ENCODE measurements at places on chromosomes 5 and 9.

- no peak for DNase-seq
These were observed 256.3 kb downstream of the NFIB start for GRCh38 chr9:14057368-14058324.

- no peak for DNase-seq
These were observed 163.4 kb upstream of the PLPPR1 start for GRCh38 chr9:100865111-100865510.

DNA sequence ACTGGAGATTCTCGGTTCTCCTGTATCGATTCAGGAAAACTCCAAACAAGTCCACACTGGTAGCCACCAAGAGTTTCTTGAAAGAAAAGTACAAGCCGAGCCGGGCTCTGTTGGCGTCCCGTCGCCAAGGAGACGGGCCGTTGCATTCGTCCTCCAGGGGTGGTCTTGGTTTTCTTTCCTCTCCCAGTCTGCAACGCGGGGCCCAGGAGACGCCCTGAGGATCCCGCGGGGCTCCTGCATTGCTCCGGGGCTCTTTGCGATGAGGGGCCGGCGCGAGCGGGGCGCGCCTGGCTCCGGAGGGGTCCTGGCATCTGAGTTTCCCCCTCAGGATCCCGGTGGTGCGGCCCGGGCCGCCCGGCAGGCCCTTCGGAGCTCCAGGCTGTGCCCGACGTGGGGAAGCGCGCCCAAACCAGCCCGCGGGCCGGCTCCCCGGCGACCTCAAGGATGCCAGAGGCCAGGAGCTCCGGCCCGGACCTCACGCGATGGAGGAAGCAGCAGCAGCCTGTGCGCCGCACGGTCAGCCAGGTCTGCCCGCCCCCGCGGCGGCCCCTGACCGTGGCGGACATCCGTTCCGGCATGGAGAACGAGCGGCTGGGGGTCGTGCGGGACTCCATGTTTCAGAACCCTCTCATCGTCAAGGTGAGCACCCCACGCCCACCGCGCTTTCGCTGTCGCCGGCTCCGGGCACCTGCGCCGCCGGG is at the start of gene CFAP77:
TSS of gene CFAP77 (plus strand) at position 384 of the 701 bp plus-strand sequence. CDS start at position 445, 61 bp downstream.
- no peak for DNase-seq

DNA sequence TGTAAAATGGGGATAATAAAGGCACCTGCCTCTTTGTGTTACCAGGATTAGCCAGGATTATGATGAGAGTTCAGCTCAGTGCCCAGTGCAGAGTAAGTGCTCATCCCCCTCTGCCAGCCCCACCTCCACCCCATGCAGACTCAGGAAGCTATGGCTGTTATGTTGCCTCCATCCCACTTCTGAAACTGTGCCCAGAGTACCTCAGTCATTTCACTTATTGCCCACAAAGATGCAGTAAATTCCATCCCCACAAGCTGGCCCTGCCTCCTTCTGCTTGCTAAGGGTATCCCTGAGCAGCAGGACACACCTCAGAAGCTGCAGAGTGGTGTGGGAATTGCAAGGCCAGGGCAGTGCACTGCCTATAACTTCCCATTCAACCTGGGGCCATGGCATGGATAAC is 415.1 kb downstream of the SPOCK1 start:
- no peak for DNase-seq

DNA sequence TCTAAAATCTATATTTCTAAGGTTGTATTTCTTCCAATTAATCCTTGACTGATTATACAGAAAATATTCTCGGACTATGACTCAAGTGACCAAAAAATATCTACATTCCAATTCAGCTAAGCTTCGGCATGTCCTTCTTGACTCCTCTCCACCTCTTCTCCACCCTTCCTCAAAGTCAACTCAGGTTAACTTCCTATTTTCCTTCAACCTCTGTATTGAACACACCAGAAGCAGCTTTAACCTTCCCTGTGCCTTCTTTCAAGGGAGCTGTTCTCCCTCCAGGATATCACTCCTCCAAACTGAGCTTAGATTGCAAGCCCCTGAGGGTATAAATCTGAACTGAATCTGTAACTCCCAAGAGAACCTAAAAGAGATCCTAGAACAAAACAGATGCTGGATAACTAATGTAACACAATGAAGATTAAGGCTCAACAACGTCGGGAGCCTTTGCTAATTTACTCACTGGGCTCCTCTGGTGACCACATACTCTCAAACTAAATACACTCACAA is 1.1 kb downstream of the SLCO4C1 start:
- DNase-seq: no peak

DNA sequence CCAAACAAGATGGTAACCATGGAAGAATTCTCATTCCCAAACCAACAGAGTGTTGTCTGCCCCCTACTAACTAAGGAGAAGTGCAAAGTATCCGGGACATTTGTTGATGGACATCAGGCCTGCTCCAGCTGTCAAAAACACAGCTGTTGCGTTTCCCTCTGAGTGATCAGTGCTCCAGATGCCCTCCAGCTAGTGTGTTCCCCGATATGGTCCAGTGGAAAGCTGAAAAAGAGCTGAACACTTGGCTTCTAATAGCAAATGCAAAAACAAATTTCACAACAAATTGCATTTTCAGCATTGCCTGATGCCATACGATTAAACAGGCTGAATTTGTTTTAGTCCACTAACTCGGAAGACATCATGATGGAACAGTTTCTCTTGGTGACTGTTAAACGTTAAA is 1398.7 kb downstream of the PTPRD start:
- DNase-seq: no peak

DNA sequence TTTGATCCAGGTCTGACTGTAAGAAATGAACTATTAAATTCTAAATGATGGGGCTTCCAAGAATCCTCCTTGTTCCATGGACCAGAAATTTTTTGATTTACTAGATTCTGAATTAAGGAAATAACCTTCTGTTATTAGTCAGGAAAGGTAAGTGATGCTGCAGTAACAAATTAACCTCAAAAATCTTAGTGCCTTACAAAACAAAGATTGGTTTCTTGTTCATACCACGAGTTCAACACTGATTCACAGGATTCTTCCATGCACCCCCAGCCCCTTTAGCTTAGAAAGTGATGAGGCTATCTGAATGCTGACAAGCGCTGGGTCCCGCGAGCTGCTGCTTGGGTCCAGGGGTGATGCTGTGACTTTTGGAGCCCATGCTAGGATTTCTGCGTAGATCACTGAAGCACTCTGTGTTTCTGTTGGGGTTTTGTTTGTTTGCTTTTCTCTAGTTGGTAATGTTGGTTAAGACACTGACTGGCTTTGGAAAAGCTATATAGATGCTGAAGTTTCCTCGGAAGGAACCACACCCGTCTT is 52.3 kb downstream of the COL15A1 start:
- no peak for DNase-seq

DNA sequence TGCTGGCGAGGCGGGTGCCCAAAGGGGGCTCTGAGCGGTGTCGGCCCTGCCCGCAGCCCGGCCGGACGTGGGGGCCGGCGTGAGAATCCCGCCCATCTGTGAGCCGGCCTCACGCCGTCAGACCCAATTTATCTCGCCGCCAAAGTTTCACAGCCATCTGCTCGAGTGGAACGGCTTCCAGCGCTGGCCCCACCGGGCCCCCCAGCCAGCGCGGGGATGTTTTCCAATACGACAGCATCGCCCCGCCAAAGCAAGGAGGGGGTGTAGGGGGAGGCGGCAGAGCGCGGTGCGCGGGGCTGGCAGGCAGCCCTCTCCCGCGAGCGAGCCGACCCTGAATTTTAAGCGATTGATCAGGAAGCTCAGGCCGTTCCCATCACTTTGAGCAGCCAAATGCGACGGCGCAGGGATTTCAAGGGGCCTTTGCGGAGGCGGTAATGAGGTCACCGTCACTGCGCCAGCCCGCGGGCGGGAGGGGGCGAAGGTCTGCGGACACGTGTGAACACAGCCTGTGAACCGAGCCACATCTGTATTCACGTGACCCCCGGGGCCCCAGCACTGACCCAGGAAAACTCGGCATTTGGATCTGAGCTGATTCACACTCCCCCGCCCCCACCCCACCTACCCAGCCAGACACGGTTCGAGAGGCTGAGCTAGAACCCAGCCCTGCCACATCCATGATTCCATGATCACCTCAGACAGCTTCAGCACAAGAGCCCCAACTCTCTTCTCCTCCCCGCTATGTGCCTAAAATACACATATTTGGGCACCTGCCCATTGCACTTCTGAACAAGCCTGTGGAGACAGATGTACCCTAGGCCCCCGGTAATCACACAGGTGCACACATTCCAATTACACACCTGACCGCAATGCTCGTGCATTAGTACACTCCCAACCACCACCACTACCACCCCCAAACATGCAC is 47.8 kb upstream of the PSD2 start:
- peak; percentile 37 for DNase-seq

DNA sequence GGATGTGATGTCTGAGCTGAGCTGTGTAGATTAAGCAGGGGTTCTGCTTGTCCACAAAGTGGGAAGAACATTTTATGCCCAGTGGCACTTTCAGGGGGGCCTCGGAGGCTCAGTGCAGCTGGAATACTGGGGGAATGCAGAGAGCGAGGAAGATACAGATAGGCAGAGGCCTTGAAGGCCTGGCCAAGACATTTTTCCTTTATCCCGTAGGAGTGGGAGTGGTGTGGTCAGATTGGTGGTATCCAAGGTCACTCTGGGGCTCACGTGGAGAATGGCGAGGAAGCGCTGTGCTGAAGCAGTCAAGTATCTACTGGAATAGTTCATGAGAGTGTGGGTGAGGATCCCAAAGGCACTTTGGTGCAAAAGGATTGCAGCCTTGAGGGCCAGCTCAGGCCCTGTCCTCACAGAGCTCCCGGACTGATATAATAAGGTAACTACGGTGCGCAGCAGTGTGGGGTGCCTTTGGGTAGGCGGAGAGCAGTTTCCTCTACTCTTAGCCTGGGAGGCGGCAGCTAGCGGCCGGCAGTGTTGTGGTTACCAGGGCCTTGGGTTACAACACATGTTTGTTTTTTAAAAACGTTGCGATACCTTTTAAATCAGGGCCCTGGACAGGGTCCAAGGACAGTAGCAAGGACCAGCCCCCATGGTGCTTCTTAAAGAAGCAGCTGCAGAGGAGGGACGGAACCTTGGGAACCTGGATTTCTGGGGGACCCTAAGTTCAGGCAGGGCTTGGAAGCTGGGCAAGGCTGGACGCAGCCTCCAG is 10.8 kb upstream of the CCDC69 start:
- DNase-seq: no peak

DNA sequence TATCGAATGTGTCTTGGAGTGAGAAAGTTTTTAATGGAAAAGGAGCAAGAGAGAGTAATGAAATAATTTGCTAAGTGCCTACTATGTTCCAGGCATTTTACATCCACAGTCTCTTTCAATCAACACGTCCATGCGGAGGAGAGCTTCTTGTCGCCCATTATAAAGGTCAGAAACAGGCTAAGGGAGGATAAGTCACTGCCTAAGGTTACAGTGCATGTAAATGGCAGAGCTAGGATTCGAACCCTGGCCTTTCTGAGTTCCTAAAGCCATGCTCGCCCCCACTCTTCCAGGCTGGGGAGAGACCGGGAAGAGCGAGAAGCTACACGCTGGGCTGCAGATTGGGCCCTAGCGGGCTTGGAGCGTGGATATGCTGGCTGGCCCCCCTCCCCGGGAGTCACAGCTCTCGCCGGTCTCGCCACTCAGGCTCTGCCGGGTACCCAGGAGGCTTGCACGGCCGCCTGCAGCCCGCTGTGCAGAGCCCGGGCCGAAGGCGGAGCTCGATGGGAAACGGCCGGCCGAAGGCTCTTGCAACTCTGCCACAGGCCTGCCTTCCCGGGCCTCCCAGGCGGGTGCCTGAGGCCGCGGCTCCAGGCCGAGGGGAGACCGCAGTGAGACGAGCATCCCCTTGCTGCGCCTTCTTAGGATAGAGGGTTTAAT is 775 bp upstream of the LHX2 start:
- DNase-seq: no peak

- DNase-seq: no peak
These were observed 2.5 kb upstream of the RHOBTB3 start for GRCh38 chr5:95728494-95729114.

- no peak for DNase-seq
These were observed 150.8 kb downstream of the GRIA1 start for GRCh38 chr5:153641183-153641688.

DNA sequence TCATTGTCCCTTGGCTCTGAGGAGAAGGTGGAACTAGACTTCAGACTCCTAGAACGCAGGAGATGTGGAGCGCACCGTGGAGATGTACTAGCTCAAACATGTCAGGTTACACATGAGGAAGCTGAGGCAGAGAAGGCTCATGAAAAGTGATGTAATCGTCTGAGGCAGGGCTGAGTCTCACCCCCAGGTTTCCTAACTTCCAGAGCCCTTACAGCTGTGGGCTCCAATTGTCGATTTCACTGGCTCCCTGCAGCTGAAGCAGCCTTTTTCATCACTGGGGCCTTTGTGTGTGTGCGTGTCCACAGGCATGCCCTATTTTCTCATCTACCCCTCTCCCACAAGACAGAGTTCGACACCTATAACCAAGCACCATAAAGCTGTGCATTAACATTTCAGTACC is 370.6 kb downstream of the NTRK2 start:
- no peak for DNase-seq

DNA sequence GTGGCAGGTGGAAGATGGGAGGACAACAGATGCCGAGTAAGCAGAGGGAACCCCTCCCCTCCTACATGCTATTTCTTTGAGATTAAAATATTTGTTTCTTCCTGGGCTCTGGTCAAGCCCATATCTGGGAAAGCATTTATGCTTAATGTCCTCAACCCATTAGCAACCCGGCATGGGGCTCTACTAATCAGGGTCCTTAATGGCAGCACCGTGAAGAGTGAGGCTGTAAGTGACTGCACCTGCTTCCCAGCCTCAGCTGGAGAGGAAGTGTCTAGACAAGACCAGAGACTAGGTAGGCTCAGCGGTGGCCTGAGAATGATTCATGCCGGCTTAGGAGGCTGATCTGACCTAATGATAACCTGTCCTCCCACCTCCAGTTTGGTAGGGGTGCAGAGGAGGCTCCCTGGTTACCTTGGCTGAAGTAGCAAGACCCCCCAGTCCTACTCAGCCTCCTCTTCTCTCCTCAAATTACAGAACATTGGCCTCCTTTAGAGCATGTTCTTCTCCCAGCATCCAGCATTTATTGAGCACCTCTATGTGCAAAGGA is 61.3 kb upstream of the HSPA9 start:
- no peak for DNase-seq

DNA sequence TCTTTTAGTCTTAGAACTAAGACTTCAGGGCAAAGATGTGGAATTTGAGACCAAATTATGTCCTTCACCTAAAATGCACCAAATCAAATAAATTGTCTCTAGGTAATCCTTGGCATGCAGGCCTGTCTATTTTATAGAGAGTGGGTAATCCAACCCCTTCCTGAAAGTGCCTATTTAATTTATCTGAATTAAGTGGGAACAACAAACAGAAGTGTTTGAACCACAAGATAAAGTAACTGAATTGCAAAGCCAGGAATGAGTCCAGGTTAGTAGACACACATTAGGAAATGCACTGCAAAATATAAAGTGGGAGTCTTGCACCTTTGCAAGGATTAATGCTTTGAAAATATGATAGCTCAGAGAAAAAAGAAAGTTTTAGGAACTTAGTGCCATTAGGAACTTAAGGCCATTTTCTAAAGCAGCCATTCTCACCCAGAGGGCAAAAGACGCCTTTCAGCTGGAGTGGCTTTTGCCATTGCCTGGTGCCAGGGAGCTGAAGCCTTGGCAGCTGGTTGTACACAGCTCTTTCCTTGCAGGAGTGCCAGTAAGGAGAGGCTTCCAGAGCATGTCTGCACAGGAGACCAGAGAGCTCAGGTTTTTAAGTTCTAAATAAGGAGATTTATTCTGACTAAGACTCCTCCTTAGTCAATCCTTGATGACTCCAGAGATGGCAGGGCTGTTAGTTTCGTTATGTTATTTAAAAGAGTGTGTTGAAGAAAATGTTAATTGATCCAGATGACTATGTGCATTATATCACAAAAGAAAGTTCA is 151.7 kb upstream of the ELL2 start:
- DNase-seq: no peak

Measured in stimulated activated CD8-positive, alpha-beta memory T cell treated with anti-CD3 and anti-CD28 coated beads, Interleukin-4, amount 100 ng/mL, for 1 hour (primary cell).